Stimulated activated CD4-positive, alpha-beta T cell treated with anti-CD3 and anti-CD28 coated beads, Interleukin-1b, Interleukin-23, amount 100 ng/mL, for 48 hours (primary cell): ENCODE measurements at places on chromosomes 11 and 22.
A peak's percentile ranks its signal among the peaks of the same experiment; 100 is the strongest.

GRCh38 chr11:123238297-123238696 is 43.2 kb upstream of the CLMP start:
- no peak for DNase-seq

DNA sequence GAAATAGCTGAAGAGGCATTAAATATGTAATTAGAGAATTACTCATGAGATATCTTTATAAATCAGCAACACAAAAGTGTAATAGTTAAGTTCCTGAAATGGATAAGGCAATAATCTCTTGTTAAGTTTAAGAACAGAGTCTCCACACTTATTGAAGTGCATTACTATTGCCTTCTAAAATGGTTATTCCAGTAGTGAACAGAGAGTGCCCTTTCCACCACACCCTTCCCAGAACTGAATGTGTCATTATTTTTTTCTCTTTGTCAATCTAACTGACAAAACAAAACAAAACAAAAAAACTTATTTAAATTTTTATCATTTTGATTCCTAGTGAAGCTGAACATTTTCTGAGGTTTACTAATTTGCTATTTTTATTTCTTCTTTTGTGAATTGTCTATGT is 9.2 kb upstream of the PRRG4 start:
- no peak for DNase-seq

GRCh38 chr11:77590194-77590782 is 535 bp downstream of the AQP11 start:
- DNase-seq, result no peak

DNA sequence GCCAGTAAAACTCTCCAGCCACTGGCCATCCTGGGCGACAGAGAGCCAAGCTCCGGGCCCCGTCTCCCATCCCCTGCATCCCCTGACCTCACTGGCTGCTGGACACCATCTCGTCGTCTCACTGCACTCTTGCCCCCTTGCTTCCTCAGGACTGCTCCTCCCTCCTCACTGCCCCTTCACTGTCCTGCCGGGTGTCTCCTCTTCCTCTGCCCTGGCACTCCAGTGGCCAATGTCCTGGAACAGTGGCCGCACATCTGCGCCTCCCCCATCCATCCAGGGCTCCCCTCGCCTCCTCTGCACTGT is 800.4 kb downstream of the BRD1 start:
- no peak for DNase-seq

DNA sequence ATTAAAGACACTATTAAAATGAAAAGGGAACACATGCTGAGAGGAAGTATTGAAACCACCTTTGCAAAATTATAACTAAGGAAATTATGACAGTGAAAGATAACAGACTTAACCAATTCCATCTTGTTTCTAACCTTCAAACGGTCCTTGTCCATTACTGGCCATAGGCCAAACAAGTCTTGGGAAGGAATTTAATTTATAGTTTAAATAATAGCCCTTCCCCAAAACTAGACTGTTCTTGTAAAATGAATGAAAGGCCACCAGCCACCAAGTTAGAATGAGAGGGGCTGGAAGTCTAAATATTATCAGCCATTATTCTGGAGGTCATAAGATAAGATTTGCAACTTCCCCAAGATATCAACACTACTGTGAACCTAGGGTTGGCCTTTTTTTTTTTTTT is 1.8 kb upstream of the TALDO1 start:
- no peak for DNase-seq

GRCh38 chr22:44286646-44287045 is 26.1 kb downstream of the SHISAL1 start:
- no peak for DNase-seq

GRCh38 chr11:57424792-57425564 is 1.9 kb downstream of the SLC43A3 start:
- peak; percentile 95 for DNase-seq

DNA sequence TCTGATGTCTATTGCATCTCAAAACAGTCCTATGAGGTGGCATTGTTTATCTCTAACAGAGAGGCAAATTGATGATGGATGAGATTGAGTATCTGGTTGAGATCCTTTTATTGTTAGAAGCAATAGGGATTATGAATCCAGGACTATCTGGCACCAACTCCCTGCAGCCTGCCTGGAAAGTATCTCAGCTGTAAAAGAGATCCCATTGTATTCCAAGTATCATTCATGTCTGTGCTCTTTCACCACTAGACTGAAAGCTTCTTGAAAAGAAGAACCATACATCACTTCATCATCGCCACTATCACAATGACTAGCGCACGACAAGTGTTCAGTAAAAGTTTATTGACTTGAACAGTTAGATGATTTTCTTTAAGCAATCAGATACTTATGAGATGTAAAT is 41.9 kb upstream of the PCF11 start:
- no peak for DNase-seq

GRCh38 chr22:35301372-35301874 is 1.7 kb downstream of the TOM1 start:
- no peak for DNase-seq

DNA sequence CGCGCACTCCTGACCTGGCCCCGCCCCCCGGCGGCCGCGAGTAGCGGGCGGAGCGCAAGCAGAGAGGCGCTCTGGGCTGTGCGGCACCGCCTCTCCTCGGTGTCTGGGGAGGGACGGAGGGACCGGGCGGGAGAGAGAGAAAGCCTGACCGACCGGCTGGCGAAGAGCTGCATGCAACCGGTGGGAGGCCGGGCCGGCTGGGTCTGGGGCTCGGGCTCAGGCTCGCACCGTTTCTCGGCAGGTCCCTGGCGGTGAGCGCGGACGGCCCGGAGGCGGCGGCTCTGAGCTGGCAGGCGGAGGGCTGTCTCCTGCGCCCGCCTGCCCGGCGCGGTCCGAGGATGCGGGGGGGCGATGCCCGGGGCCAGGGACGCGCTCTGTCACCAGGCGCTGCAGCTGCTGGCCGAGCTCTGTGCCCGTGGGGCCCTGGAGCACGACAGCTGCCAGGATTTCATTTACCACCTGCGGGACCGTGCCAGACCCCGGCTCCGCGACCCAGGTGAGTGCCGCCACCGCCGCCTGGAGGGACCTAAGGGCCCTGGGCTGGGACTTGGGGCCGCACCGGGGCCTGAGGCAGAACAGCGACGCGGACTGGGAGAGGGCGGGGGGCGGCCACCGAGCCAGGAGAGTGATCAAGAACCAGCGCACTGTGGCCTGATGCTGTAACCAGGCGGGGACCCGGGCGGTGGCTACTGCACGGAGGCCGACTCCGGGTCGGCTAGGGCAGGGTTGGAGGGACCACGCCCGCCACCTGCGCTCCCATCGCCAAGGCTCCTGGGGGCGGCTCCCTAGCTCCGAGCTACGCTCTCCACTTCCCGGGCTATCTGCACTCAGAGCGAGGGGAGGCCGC is at the start of gene SYT9:
Gene SYT9, plus strand, starts transcription at position 69 of the 847 bp plus-strand sequence. Its CDS starts 283 bp downstream, at position 352.
- DNase-seq, result peak; percentile 12

GRCh38 chr22:45553351-45554039 is 50.8 kb downstream of the FBLN1 start:
- peak; percentile 49 for DNase-seq

GRCh38 chr22:46833228-46833627 is 70.8 kb downstream of the TBC1D22A start:
- no peak for DNase-seq

GRCh38 chr11:66888282-66888681 is 31.4 kb downstream of the LRFN4 start:
- no peak for DNase-seq

DNA sequence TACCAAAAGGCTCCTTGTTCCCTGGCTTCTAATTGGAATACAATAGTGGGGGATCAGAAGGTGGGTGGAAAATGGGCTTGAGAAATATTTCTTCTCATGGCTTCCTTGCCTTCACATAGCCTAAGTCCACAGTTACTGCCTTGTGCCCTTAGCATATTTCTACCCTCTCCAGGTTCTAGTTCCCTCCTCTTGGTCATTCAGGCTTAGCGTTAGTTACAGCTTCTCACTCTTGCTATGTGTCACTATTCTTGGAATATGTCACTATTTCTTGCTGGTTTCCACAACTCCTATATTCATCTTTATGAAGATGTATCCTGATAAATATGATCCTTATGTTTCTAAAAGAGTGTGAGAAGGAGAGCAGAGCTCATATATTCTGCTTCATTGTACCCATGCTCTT is 2.5 kb downstream of the OR2D2 start:
- no peak for DNase-seq

DNA sequence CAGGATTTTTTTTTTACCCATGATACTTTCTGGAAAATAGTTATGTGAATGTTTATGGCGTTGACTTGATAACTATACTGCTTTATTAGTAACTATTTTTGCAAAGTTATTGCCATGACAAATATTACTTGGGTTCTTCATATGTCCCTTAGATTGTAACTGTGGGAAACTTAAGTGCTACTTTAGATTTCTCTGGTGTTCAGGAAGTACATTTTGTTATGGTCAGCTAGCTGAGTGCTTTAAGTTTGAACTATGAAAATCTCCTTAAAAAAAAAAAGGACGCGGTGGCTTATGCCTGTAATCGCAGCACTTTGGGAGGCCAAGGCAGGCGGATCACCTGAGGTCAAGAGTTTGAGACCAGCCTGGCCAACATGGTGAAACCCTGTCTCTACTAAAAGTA is 42.8 kb downstream of the CSTPP1 start:
- DNase-seq, result no peak

GRCh38 chr11:68206211-68206610 is 6.9 kb downstream of the KMT5B start:
- DNase-seq, result no peak

GRCh38 chr22:40147388-40148176 is 30.1 kb upstream of the TNRC6B start:
- no peak for DNase-seq

- peak; percentile 8 for DNase-seq
Measured at GRCh38 chr11:130118636-130119387, 40.8 kb upstream of the ST14 start.

DNA sequence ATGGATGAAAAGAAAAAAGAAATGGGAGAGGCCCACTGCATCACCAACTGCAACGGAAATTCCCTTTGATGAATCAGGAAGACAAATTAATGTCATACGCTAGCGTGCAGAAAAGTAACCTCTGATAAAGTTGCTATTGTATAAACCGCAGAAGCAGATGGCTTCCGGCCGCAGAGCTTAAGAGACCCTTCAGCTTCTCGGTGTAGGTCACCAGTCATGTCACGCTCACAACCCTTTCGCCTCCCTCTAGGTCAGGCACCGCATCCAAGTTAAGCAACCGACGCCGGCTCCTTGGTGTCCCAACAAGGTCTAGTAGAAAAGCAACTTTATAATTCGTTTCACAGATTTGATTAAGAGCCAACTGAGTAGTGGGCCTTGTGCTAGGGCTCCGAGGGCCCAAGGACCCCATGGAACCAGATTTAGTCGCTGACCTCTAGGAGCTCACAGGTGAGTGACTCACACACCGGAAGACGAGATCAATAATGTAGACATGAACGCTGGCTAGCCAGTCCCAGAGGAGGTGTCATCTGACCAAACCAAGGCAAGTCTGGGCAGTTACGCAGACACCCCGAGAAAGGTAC is 1.2 kb upstream of the ZFP91 start:
- peak; percentile 83 for DNase-seq

DNA sequence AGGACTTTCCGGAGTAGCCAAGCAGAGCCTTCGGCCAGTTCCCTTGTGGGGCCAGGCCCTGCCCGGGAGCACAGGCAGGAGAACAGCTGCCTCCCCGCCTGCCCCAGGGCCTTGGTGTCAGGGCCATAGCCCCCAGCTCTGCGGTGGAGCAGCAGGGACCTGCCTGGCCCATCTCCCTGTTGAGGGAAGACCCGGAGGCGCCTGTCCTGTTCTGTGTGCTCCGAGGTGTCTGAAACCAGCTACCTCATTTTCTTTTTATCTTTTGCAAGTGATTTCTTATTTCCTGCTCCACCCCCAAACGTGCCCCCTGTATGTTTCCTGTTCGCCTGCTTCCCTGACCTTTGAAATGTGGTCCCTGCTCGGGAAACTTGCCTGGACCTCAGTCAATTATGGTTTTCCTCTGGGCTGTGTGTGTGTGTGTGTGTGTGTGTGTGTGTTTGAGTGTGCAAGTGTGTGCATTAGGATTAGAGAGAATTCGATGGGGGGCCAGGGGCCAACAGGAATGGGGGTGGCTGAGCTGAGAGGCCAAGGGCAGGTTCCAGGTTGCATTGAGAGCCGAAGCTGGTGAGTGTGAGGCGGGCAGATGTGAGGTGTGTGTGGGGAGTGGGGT is 19.1 kb downstream of the LRP5 start:
- no peak for DNase-seq

- no peak for DNase-seq
Measured at GRCh38 chr22:27397954-27398342, 403.6 kb downstream of the MN1 start.

DNA sequence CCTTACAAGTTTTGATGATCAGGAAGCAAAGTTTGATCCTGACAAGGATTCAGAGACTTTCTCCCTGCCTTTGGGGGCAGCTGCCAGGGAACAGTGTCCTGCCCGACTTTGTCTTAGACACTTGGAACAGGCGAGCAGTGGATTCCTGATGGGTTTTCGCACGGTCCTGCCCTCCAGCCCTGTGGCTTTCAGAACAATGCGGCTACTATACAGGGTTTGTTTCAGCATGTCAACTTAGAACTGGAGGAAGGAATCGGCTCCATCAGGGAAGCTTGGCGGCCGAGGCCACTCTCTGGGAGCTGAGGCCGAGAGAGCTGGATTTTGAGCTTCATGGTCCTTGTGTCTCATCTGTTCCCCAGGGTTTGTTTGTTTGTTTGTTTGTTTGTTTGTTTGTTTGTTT is 11.5 kb downstream of the ANO1 start:
- DNase-seq, result no peak

DNA sequence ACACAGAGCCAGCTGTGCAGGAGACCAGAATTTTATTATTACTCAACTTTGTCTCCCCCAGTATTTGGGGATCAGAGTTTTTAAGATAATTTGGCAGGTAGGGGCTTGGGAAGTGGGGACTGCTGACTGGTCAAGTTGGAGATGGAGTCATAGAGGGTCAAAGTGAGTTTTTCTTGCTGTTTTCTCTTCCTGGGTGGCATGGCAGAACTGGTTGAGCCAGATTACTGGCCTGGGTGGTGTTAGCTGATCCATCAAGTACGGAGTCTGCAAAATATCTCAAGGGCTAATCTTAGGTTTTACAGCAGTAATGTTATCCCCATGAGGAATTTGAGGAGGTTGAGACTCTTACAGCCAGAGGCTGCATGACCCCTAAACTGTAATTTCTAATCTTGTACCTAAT is 153.5 kb downstream of the OR4C45 start:
- no peak for DNase-seq
